ENCODE measurements at places on chromosomes 4 and X. TPM values are rescaled to one million over a fixed set of nuclear protein-coding genes. Genes with fewer than 3 reads are reported as not detected.

The TFDP3 gene
- not detected for total RNA-seq

The MGAT4D gene
- total RNA-seq = not detected

The PNCK gene
- total RNA-seq = 6.1 TPM

The DMRTC1B gene
- total RNA-seq = not detected

The CACNA1F gene
- 0.08 TPM for total RNA-seq

The FRAS1 gene
- 1.4 TPM for total RNA-seq

The RIPPLY1 gene
- total RNA-seq = not detected

The DTHD1 gene
- not detected for total RNA-seq

The FGF2 gene
- total RNA-seq = 4.1 TPM

The NDP gene
- total RNA-seq = not detected

The TBX22 gene
- not detected for total RNA-seq

The PABPC5 gene
- 0.91 TPM for total RNA-seq

The CITED1 gene
- total RNA-seq = not detected

The MAGEA6 gene
- total RNA-seq = not detected

The TIGD4 gene
- total RNA-seq = 0.22 TPM

The MAGEA8 gene
- total RNA-seq = not detected

The DDIT4L gene
- total RNA-seq = 0.60 TPM

The LDB2 gene
- total RNA-seq = 29.6 TPM

The RTL3 gene
- total RNA-seq = 0.14 TPM

The HELT gene
- not detected for total RNA-seq

The ADD1 gene
- total RNA-seq = 212 TPM

The FRMD7 gene
- total RNA-seq = 0.14 TPM

The S100P gene
- total RNA-seq = not detected

The FOXP3 gene
- not detected for total RNA-seq

The SLIT2 gene
- 6.0 TPM for total RNA-seq

The RFC1 gene
- total RNA-seq = 22.0 TPM

The LGI2 gene
- 3.0 TPM for total RNA-seq

The ETDA gene
- total RNA-seq = not detected

The TRIM60 gene
- not detected for total RNA-seq

The GRIA2 gene
- not detected for total RNA-seq

The GAGE13 gene
- total RNA-seq = not detected

The XAGE2 gene
- not detected for total RNA-seq

The PAGE5 gene
- total RNA-seq = not detected

The FGF13 gene
- total RNA-seq = 1.7 TPM

The UGT2B11 gene
- not detected for total RNA-seq

The STBD1 gene
- 24.3 TPM for total RNA-seq

The KLHL34 gene
- total RNA-seq = 4.7 TPM

The ARAP2 gene
- total RNA-seq = 2.9 TPM

The BTC gene
- 0.25 TPM for total RNA-seq

The ATP1B4 gene
- 1.8 TPM for total RNA-seq

The P2RY10 gene
- not detected for total RNA-seq

The SMIM10 gene
- 4.9 TPM for total RNA-seq

The CCDC149 gene
- total RNA-seq = 9.0 TPM

The CXorf49 gene
- total RNA-seq = not detected

The DMRTC1 gene
- not detected for total RNA-seq

The MAPK10 gene
- 4.0 TPM for total RNA-seq

The FSTL5 gene
- total RNA-seq = not detected

The GUCY1B1 gene
- total RNA-seq = 12.6 TPM

The AFF2 gene
- 0.27 TPM for total RNA-seq

The KLHL4 gene
- 0.74 TPM for total RNA-seq

The PPP1R2C gene
- not detected for total RNA-seq

The NEXMIF gene
- total RNA-seq = 0.19 TPM

The PRKX gene
- 3.7 TPM for total RNA-seq

The MAGEA2B gene
- total RNA-seq = not detected

The PRDM8 gene
- 0.66 TPM for total RNA-seq

The EDNRA gene
- total RNA-seq = 10.0 TPM

Measured in left ventricle myocardium inferior (tissue), 1 donor.